ENCODE measurements at places on chromosomes 11 and 22.

DNA sequence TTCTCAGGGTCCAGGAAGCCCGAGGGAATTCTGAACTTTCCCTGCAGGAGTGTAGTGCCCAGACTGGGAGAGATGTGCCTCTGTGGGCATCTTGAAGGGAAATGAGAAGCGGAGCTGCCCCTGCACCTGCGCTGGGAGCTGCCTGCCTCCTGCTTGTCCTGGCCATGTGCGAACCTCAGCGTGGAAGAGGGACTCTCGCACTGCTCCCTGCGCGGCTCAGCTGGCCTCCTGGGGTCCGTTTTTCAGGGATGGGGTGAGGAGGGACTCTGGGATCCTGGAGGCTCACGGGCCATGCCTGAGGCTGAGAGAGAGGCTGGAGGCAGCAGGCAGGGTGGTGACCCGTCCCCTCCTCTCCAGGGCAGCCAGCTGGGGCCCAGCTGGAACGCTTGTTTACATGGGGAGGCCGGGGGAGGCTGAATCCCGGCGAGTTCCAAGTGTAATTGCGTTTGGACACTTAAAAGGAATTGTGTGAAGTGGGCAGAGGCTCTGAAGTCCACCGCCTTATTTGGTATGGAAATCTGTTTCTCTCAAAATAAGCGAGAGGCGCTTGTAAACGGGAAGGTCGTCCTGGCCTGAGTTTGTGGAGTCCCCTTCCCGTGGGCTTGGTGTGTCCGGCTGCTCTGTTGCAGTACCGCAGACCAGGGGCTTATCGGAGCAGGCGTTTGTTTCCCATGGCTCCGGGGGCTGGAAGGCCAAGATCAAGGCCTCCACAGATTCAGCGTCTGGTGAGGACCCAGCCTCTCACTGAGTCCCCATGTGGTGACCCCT lies 1.2 kb upstream of the MRGPRF start:
- DNase-seq = no peak

DNA sequence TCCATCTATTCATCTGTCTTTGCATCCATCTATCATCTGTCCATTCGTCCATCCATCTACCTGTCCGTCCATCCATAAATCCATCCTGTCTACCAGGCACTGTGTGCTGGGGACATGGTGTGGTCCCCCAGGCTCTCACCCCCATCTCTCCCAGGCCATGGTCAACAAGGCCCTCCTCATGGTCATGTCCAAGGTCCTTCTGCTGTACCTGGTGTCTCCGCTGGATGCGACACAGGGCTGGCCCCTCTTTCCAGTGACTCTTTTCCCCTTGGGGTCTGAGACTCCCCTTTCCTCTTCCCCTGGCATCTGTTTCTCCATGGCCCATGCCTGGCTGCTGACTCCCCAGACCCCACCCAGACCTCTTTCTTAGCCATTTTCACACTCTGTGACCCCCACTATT lies 4.5 kb downstream of the IGLL1 start:
- no peak for DNase-seq

- no peak for DNase-seq
These were observed 37.9 kb downstream of the NECTIN1 start for GRCh38 chr11:119691020-119691666.

DNA sequence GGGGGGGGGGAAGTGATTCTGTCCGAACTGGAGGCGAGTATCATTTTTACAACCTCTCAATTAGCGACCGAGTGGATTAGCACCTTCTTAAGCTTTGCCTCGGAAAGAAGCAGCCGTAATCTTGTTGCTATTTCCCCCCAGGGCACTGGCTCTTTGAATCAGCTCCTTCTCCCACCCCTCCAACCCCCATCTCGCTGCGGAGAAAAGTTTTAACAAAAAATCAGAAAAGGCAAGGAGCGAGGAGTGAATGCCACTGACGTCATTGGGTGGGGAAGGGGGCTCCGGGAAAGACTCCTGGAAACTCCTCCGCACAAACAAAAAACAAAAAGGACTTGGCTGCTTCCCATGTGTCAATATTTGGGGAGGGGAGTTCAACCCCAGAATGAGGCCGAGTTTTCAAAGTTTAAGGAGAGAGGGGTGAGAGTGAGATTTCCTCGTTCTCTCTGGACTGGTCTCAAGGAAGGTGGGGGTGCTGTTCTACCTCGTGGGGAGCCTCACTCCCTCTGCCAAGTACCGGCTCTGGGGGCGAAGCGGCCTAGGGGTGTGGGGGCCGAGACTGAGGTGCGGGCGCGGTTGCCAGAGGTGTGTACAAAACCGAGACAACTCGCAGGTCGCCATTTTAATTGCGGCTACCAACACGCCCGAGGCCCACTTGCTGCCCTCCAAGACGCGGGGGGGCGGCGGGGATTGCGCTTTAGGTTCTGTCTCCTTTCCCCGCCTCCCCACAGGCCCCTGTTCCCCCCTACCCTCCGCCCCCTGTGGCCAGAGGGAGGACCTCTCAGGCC lies 2.5 kb upstream of the PAX6 start:
- DNase-seq = no peak

GRCh38 chr11:73957654-73958361 lies 7.0 kb downstream of the DNAJB13 start:
- DNase-seq = no peak

- DNase-seq = no peak
These were observed 42.3 kb downstream of the RNF141 start for GRCh38 chr11:10498426-10499250.

- no peak for DNase-seq
These were observed 122.1 kb downstream of the BCR start for GRCh38 chr22:23302171-23303002.

GRCh38 chr11:47448566-47449427 lies at the start of gene RAPSN:
Gene RAPSN, minus strand, starts transcription at chr11:47449136. Its CDS starts 172 bp downstream, at chr11:47448964.
- no peak for DNase-seq

DNA sequence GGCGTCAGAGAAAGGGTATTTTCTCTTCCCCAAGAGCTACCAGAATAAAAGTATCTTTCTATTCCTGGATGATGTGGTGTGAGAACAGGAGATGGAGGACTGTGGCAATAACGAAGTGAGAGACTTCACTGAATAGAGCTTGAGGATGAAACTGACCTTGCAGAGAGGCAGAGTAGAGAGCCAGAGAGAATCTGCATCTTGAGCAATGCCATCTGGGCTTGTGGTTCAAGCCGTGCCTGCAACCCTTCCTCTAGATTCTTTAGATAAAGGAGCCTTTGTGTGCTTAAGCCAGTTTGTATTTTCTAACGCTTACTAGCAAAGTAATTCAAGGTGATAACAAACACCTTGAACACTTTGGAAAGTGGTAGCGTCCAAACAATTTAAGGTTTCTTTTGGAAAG lies 2.2 kb downstream of the ME3 start:
- DNase-seq = no peak

DNA sequence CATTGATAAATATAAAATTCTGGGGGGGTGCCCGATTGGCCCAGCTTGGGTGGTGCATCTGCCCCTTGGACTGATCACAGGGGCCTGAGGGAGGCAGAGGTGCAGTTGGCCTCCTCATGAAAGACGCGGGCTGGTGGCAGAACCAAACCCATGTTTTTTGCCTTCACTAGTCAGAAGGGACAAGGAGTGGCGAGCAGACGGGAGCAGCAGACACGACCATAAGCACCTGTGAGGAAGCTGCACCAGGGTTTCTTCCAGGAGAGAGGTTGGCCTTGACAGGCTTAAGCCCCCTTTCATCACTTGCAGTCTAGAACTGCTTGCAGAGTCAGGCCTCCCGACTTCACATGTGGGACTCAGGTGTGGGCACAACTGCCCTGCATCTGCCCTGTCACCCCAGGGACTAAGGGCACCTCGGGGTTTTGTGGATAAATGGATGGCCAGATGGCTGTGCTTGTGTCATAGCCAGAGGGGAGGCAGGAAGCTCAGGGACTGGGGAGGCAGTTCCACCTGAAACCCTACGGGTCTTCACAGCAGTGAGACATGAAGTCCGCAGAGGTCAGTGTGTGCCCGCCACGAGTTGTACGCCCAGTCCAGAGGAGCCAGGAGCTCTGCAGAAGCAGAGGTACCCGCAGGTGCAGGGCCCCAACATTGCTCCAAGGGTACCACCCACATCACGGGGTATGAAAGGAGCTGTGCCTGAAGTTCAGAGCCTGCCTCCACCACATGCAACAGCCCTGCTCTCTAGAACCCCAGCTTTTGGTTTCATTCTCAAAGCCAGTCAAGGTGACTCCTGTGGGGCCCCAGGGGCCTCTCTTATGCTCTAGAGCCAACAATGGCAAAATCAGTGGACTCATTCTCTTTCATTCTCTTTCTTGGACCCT lies 18.2 kb upstream of the SYT13 start:
- DNase-seq = no peak

DNA sequence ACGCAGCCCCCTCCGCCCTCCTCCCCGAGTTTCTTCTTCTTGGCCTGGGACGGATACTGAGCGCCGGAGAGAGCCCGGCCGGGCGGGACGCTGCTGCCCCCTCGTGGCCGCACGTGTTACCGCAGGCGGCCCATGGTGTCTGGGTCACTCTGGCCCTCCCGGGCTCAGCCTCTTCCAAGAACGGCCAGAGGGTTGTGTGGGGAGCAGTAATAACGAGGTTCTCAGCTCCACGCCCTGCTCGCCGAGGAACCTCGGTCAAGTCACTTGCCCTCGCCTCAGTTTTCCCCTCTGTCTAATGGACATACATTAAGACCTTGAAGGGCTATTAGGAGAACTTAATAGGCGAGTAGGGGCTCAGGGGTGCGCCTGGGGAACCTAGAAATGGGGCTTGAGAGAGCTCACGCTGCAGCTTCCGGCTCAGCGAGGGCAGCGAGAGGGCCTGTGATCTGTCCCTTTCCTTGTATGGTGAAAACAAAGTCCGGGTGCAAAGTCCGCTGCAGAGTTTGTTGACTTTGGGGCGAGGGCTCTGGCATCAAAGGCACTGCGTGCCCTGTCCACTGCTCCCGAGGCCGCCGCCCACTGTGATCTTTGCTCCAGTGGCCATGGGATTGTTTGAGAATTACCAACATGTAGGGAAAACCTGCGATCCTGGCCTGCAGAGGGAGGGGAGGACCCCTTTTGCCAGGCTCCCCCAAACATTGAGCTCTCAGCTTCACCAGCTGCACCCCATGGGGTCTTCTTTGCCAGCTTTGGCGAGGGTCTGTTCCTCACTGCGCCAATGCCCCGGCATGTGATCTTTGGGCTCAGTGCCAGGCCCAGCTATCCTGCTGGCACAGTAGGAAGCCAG lies 14.4 kb upstream of the LRP5 start:
- DNase-seq = peak; percentile 46

DNA sequence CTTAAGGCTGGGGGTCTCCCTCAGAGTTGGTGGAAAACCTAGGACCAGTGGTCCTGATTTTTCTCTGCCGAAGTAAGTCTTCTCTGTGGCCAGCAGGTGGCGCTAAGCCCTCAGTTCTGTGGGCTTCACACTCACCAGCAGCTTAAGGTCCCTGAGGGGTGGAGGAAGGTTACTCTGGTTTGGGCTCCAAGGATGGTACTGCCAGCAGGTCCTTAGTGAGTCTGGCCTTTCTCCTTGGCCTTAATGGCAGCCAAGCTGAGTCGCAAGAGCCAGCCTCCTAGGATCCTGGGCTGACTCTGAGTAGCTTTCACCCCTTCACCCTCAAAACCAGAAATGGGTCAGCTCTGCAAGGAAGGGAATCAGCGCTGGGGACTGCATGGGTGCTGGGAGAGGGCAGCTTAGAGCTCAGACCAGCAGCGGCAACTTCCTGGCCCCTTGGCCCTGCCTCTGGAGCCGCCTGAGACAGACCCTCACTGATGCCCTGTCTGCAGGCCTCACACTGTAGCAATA lies 4.4 kb downstream of the KCNJ11 start:
- DNase-seq = peak; percentile 68

- DNase-seq = no peak
These were observed 65.1 kb downstream of the SCUBE1 start for GRCh38 chr22:43277987-43278601.

- DNase-seq = no peak
These were observed 3.5 kb upstream of the RAB1B start for GRCh38 chr11:66264914-66265313.

GRCh38 chr11:66892911-66893310 lies 36.0 kb downstream of the LRFN4 start:
- no peak for DNase-seq

DNA sequence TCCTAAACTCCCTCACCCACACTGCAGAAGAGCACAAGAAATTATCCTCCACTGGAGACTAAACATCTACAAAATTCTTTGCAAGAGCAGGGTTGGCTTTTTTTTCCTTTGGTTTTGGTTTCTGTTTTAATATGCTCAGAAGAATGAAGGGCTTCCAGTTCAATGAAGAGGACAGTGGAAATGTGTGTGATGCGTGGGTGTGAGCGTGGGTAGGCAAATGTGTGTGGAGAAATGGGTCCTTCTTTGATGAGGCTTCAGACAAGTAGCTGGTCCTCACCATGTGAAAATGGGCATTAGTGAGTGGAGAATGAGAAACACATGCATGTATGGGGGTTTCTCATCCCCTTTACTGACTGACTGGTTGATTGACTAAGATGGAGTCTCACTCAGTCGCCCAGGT lies 263.3 kb upstream of the SYN3 start:
- DNase-seq = no peak

DNA sequence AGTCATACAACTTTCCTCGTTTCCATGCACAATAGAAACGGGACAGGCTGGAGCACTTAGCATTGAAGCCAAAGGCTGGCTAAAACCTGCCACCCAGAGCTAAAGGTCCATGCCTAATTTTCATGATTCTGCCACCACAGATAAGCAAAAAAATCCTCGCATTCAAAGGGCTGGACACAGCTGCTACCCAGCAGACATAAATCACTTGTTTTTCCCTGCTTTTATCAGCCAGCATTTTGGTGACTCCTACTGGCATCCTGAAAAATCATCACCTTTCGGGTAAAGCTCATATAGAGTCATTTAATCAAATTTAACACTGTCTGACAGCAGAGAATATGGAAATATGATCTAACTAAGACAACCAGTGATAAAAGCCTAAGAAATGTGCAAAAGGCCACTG lies 37.9 kb downstream of the ALG9 start:
- DNase-seq = no peak

- DNase-seq = no peak
These were observed 570.3 kb downstream of the MN1 start for GRCh38 chr22:27231266-27231665.

- no peak for DNase-seq
These were observed 15.3 kb downstream of the RCOR2 start for GRCh38 chr11:63901660-63902059.

- no peak for DNase-seq
These were observed 212.4 kb downstream of the BRD1 start for GRCh38 chr22:49614966-49615965.

DNA sequence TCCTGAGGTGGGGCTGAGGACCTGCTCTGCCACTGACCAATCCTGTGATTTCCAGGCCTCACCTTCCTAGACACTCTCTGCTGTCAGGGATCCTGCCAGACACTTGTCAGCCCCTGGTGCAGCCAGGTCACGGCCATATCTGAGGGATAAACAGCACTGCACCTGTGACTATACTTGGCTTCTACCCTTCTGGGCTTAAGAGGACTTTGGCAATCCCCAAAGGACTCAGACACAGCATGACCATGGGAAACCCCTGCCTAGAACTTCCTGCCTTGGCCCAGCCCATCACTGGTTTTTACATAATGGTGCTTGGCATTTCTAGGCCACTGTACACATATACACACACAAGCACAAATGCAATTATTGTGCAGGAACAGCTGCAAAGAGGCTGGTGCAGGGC lies 11.6 kb upstream of the OLFML1 start:
- DNase-seq = no peak

GRCh38 chr11:105489446-105489845 lies 120.4 kb upstream of the GRIA4 start:
- DNase-seq = no peak

GRCh38 chr11:119343726-119344125 lies 2.8 kb downstream of the MFRP start:
- DNase-seq = no peak

- DNase-seq = no peak
These were observed 13.0 kb upstream of the GLYATL1 start for GRCh38 chr11:58926251-58926650.
